ENCODE measurements at places on chromosomes 2 and 18.

GRCh38 chr2:198517976-198518375 is 713.6 kb downstream of the PLCL1 start:
- no peak for DNase-seq
- H3K27ac ChIP-seq, result no peak overlapping the region
- H3K27me3 ChIP-seq, result no peaks in the 10 kb centered on the region
- H3K36me3 ChIP-seq, result no peaks in the 10 kb centered on the region
- H3K4me1 ChIP-seq, result no peaks in the 10 kb centered on the region

GRCh38 chr2:74922592-74923227 is 35.7 kb upstream of the POLE4 start:
- no peaks in the 10 kb centered on the region for H3K36me3 ChIP-seq
- H3K27me3 ChIP-seq, result no peaks in the 10 kb centered on the region
- DNase-seq, result no peak

GRCh38 chr2:100832885-100833284 is 12.9 kb downstream of the NPAS2 start:
- H3K36me3 ChIP-seq, result no peaks in the 10 kb centered on the region
- peaks cover 28% of the 10 kb centered on the region for H3K4me1 ChIP-seq
- no peak overlapping the region for H3K4me3 ChIP-seq
- DNase-seq, result no peak
- no peak overlapping the region for H3K27ac ChIP-seq
- H3K27me3 ChIP-seq, result no peaks in the 10 kb centered on the region

GRCh38 chr2:42752816-42753813 is 10.8 kb downstream of the OXER1 start:
- H3K27me3 ChIP-seq, result no peaks in the 10 kb centered on the region
- H3K4me1 ChIP-seq, result no peaks in the 10 kb centered on the region
- peaks cover 45% of the 10 kb centered on the region for H3K36me3 ChIP-seq
- DNase-seq, result no peak

GRCh38 chr2:232521959-232522622 is 1.9 kb downstream of the PRSS56 start:
- no peak overlapping the region for H3K27ac ChIP-seq
- peaks cover 63% of the 10 kb centered on the region for H3K27me3 ChIP-seq
- peak overlapping the region; percentile 69 for H3K4me3 ChIP-seq
- H3K4me1 ChIP-seq, result peaks cover 5% of the 10 kb centered on the region
- H3K36me3 ChIP-seq, result no peaks in the 10 kb centered on the region

Measured in naive thymus-derived CD8-positive, alpha-beta T cell (primary cell).